ENCODE measurements at places on chromosomes 11 and 22.

GRCh38 chr22:24366701-24367100 is 60.7 kb upstream of the ADORA2A start:
- no peak for DNase-seq

GRCh38 chr11:12797996-12798395 is 123.8 kb downstream of the TEAD1 start:
- no peak for DNase-seq

DNA sequence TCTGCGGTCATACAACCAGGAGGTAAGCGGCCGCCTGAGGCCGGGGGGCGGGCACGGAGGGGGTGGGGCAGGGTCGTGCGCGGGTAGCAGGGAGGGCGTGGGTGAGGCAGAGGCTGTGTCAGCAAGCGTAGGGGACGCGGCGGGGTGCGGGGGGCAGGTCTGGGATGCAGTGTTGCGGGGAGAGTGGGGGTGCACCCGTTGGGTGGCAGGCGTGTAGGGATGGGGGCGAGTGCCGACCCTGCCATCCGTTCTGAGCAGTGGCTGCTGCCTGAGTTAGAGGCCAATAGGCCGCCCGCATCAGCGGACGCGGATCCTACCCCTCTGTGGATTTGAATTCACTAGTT is 1.4 kb downstream of the RIC8A start:
- no peak for DNase-seq

GRCh38 chr22:45150139-45150538 is 13.6 kb upstream of the NUP50 start:
- DNase-seq: no peak

GRCh38 chr11:33172996-33173395 is 11.7 kb upstream of the CSTF3 start:
- DNase-seq: no peak

DNA sequence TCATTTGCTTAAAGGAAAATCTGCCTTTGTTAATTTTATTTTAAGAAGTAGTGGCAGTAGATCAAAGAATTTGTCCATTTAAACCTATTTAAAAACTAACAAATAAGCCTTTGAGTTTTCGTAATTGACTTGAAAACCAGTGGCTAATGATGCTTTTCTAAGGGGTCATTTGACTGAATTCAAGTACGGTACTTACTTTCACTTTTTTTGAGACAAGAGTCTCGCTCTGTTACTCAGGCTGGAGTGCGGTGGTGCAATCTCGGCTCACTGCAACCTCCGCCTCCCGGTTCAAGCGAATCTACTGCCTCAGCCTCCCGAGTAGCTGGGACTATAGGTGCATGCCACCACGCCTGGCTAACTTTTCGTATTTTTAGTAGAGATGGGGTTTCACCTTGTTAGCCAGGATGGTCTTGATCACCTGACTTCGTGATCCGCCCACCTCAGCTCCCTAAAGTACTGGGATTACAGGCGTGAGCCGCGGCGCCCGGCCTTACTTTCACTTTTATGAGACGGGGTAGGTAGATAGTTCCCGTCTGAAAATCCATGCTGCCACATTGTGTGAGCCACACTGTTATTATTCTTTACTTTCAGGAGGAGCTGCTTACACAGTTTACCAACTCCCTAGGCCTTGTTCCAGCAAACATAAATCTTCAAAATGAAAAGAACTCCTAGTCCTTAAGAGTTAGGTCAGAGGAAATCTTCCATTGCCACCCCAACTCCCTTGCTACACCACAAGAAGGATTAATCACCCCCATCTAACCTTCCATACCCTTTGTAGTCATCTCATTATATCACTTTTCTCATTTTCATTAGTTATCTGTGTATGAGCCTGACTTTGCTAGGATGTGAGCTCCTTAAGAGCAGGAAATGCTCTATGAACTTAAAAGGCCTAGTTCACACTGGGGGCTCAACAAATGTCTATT is 926.6 kb upstream of the CCDC90B start:
- DNase-seq: no peak

DNA sequence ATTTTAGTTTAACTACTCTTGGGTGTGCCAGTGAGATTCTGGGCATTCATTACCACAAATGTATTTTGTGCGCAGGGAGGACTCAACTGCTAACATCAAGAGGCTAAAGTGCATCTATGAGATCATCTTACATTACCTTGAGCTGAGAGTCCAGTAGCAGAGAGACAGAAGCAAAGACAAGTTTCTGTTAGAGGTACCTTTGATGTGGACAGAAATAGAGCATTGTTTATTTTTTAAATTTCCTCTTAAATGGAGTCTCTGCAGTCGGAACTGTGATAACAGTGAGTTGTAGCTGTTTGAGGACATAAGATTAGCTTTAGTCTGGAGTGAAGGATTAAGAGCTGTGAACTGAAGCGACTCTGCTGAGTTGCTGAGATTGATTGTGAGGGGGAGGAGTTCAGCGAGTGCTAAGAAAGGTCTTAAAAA is 297.0 kb downstream of the CADM1 start:
- DNase-seq: no peak

DNA sequence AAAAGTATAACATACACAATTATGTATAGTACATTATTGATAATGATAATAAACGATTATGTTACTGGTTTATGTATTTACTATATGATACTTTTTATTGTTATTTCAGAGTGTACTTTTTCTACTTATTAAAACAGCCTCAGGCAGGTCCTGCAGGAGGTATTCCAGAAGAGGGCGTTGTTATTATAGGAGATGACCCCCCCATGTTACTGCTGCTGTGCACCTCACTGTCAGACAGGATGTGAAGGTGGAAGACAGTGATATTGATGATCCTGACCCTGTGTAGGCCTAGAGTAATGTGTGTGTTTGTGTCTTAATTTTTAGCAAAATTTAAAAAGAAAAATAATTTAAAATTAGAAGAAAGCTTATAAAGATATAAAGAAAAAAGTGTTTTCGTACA is 57.6 kb downstream of the REXO2 start:
- DNase-seq: no peak

GRCh38 chr11:10730151-10730550 is 20.9 kb upstream of the CTR9 start:
- no peak for DNase-seq

DNA sequence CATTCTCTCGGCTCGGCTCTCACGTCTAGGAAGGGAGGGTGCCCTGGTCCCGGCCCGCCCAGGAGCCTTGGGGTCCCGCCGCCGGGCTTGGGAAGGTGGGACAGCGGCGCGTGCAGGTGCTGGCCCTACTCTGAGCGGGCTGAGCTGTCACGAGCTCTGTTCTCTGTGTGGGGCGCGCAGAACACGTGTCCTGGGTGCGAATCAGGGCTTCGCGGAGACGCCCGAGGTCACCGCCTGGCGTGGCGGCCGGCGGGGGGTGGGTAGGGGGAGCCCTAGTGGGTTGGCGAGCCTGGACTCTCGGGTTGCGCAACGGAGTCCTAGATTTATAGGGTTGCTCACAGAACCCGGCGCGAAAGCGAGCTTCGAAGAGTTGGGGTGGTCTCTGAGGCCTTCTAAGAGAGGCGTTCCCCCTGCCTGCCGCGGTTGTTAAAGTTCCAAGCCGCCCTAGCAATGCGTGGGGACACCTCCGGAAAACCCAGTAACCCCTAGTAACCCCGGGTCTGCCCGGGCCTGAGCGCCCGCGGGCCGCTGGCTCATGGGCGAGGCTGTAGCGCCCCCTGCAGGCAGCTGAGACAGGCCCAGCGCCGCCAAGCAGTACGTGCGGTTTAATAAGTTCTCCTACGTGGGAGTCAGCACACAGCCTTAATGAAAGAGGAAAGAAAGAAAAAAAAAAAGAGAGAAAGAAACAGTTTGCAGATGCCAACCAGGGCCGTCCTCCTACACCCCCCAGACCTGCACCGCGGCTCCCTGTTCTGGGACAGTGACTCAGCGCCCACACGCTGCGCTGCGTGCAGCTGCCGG is 2.7 kb downstream of the ADM start:
- DNase-seq: peak; percentile 81

DNA sequence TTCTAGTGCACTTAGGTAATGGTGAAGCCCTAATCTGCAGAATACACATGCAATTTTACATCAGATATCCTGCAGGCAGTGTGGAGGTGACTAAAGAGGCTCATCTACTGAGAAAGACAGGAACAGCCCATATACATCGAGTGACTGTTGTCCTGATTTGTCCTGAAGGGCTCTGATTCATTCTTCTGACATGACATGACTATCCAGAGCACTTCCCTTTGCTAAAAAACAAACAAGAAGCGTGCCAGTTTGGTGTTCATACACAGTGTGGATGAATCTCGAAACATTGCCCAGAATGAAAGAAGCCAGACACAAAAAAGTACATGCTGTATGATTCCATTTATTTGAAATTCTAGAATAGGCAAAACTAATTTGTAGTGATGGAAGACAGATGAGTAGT is 48.0 kb upstream of the AMPD3 start:
- DNase-seq: no peak

DNA sequence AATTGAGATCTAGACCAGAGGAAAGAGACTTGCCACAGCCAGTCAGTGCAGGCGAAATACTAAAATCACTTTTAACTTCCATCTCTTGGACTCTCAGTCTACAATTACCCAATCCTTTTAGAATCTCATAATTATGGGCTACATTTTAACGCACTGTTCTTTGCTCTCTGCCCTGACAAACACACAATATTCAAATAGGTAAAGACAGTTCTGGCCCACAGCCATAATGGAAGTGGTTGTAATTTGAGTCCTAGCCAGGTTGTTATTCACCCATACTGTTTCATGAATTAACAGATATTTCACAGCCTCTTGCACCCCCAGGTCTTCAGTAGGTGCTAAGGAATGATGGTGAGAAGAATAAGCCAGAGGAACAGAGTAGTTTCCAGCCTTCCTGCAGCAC is 830 bp downstream of the C11orf97 start:
- no peak for DNase-seq

- no peak for DNase-seq
Measured at GRCh38 chr22:45997077-45997776, 20.3 kb upstream of the WNT7B start.

GRCh38 chr11:17267576-17267975 is 9.0 kb upstream of the NUCB2 start:
- DNase-seq: no peak

GRCh38 chr11:22539821-22540256 is 85.8 kb downstream of the FANCF start:
- DNase-seq: no peak

GRCh38 chr11:78041843-78042440 is 18.9 kb upstream of the KCTD14 start:
- DNase-seq: no peak

- no peak for DNase-seq
Measured at GRCh38 chr11:11982975-11983374, 25.5 kb downstream of the DKK3 start.

GRCh38 chr11:101458161-101458560 is 125.6 kb downstream of the TRPC6 start:
- DNase-seq: no peak

DNA sequence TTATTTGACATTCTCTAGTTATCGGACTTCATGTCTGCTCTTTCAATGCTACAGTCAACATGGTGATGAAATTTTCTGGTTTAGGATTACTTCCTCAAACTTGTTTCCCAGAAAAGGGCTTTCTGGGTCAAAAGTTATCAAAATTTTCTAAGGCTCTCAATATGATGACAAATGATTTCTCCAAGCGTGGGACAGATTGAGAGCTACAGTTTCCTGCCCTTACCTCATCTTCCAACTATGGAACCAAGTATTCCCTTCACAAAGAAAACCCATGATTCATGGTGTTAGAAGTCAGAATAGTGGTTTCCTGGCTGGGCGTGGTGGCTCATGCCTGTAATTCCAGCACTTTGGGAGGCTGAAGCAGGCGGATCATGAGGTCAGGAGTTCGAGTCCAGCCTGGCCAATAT is 17.8 kb downstream of the MYO18B start:
- no peak for DNase-seq

DNA sequence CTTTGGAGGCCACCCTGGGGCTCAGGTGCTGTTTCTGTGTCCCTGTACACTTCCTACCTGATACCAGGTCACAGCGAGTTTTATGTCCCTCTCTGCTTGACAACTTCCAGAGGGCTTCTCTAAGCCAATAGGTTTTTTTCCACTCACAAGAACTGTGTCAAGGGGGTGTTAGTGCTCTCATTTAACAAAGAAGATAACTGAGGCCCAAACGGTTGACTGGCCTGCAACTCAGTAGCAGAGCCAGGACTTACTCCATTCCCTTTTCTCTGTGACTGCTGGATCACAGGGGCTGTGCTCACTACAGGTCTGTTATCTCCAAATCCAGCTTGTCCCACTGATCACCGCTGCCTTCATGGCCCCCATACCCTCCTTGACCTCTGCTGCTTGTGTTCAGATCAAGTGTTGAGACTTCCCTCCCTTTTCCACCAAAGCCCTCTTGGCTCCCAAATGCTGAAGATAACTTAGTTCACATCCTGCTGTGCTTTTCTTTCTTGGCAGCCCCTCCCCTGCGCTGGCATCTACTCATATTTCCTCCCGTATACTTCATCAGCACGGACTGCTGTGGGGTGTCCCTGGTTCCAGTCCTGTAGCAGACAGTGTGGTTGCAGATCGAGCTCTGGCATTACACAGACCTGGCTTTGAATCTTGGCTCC is 41.3 kb downstream of the POU2F3 start:
- DNase-seq: no peak

GRCh38 chr11:11499300-11499699 is 122.5 kb downstream of the GALNT18 start:
- DNase-seq: no peak

GRCh38 chr11:897253-898142 is 13.1 kb downstream of the CHID1 start:
- DNase-seq: no peak

DNA sequence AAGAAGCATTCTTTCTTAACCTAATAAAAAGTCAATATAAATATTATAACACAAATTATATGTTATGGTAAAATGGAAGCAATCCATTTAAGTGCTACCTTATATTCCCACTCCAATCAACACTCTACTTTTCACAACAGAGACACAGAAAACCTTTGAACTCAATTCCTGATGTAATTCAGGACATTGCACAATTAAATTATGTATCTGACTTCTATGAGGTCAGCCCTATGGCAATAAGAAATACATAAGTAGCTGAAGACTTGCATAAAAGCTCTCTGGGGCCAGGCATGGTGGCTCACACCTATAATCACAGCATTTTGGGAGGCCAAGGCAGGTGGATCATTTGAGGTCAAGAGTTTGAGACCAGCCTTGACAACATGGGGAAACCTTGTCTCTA is 6.8 kb downstream of the OR4D10 start:
- DNase-seq: no peak

- DNase-seq: peak; percentile 69
Measured at GRCh38 chr11:59273373-59273841, 60.7 kb upstream of the MPEG1 start.
